Activated naive CD8-positive, alpha-beta T cell treated with anti-CD3 and anti-CD28 coated beads, Interleukin-2, amount 50 U/mL, for 16 hours (primary cell): ENCODE measurements at places on chromosomes 11 and 22.

GRCh38 chr22:22870577-22871404 is 16.8 kb upstream of the IGLL5 start:
- DNase-seq = no peak

- DNase-seq = no peak
These were observed 1236.4 kb downstream of the FAM181B start for GRCh38 chr11:81497202-81497804.

- no peak for DNase-seq
These were observed 745.1 kb downstream of the DLG2 start for GRCh38 chr11:84882056-84882455.

DNA sequence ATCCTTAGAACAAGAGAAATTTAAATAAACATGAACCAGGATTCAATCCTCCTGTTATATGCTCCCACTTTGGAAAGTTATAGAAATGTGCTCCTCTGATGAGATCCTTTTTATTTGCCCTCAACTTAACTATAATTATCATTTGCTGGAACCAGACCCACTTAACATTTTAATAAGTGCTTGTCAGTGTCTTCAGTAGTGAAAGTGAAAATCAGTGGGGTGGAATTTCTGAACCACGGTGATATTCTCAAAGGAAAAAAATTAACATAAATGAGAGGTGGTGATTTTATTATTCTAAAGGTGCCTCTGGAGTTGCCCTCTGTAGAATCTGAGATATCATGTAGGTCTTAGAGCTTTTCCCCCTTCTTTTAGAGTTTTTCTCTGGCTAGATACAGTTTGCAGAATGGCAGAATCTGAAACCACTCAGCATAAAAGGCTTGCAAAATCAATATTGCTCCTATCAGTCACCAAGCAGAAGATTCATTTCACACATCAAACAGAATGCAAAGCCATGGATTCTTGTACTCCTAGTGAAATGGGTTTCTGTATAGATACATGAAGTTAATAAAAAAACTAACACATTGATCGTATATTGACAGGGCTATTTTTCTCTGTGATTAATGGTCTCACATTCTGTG is 213.2 kb downstream of the LUZP2 start:
- DNase-seq = no peak

GRCh38 chr11:10440401-10440800 is 14.7 kb upstream of the AMPD3 start:
- no peak for DNase-seq

GRCh38 chr22:37843741-37844089 is 419 bp downstream of the ANKRD54 start:
- DNase-seq = no peak

DNA sequence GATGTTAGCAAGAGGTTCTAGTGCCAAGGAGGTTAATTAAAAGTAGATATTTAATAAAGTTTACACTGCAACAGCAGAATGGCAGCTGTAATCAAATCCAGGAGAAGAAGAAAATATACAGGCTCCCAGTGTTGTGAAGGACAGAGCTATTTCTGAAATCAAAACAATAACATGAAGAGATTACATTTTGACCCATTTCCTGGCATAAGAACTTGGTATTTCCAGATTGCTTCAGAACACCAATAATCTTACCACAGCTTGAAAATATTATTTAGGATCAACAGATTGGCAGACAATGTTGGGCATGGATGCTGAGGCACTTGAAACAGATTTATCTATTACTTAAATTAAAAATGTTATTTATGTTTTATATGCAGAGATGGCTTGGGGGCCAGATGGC is 692.5 kb downstream of the KCNA4 start:
- DNase-seq = no peak

GRCh38 chr11:26806219-26806618 is 84.4 kb upstream of the SLC5A12 start:
- no peak for DNase-seq

- DNase-seq = no peak
These were observed 109.9 kb upstream of the CLMP start for GRCh38 chr11:123304828-123305466.

GRCh38 chr11:8039530-8040260 is 41.3 kb upstream of the TUB start:
- no peak for DNase-seq

- no peak for DNase-seq
These were observed 34.6 kb downstream of the OSBPL5 start for GRCh38 chr11:3130269-3131071.

DNA sequence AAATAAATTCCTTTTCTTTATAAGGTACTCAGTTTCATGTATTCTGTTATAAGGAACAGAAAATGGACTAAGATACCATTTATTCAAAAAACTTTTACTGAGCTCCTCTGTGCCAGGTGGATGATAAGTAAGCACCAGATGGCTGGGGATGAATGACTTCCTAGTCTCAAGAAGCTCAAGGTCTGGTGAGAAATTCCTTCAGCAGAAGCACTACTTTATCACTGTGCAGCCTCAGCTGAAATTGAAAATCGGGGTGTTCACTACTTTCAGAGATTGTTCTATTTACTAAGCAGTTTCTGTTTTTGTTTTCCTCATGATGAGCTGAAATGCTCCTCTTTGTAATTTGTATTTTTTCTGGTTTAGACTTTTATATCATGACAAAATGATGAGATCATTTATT is 7.8 kb downstream of the LDHAL6A start:
- DNase-seq = no peak

GRCh38 chr22:23803001-23803819 is 16.4 kb downstream of the SMARCB1 start:
- DNase-seq = no peak

GRCh38 chr11:3108183-3108721 is 51.0 kb upstream of the CARS1 start:
- no peak for DNase-seq

- no peak for DNase-seq
These were observed 83.2 kb upstream of the POU2AF2 start for GRCh38 chr11:111162305-111162704.

DNA sequence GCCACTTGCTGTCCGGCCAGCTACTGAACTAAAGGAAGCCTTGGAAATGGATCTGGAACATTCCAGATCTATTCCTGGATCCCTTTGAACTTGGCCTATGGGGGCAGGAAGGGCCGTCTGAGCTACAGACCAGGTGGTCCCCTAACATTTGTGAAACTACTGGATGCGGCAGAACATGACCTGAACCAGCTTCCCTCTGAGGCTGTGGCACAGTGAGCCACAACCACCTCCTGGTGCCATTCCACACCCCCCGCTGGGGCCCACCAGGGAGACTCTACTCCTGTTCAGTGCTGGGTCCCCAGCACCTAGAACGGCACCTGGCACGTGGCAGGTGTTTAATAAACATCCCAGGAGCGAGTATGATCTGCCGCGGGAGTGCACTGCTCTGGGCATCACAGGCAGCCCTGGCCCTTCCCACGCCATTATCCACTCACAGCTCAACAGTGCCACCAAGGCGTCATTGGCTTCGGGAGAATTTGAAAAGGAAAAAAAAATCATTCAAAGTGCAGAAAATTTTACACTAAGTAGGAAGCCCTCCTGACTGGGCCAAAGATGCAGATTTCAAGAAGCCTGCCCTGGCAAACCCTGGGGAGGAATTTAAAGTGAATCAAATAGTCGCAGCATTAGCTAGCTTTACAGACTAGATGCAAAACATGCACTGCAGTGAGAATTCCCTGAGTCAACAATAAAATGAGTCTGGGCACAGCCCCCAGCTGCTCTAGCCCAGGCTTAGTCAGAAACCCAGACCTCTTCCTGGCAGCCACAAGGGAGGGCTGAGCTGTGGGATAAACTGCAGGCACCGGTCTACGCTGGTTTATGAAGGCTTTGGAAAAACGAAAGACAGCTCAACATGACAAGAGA is 14.3 kb upstream of the EFCAB6 start:
- no peak for DNase-seq

DNA sequence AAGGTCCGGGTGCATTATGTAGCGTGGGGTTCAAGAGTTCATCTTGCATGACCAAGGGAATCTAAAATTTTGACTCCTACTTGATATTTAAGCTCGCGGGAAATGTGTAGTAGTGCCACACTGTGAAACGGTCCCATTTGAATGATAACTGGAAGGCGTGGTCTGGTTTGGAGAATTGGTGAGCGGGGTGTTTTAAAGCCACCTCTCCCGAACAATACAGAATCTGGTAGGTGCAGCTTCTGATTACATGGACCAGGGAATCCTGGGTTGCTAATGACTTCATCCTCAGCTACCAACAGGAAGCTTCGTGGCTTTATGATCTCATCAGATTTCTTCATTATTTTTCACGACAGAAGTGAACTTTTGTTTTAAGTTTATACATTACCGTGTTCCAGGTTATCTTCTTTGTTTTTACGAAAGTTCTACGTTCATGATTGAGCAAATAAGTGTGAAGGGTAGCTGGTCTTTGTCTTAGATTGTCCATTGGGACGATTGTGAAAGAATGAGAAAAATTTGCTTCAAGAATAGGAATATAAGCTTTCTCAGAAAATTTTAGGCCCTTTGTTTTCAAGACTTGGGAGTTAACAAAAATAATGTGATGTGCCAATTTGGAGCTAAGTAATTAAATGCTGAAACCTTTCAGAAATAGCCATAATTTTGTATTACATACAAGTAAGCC is 1.7 kb downstream of the QSER1 start:
- no peak for DNase-seq

DNA sequence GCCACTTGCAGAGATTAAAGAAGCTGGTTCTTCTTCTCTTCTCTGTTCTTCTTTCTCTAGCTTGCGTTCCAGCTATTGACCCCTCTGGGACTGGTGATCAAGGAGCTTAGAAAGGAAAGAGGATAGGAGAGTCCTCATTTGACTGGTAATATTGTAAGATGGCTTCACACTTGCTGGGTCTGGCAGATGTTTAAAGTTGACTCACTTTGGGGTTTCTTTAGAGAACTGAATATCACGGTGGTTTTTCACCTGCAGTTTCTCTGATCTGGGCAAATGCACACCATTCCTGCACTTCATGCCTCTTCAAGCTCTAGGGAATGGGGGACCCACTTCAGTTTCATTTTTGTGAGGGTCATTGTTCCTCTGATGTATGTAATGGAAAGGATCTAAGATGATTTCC is 41.8 kb upstream of the DEUP1 start:
- DNase-seq = no peak

DNA sequence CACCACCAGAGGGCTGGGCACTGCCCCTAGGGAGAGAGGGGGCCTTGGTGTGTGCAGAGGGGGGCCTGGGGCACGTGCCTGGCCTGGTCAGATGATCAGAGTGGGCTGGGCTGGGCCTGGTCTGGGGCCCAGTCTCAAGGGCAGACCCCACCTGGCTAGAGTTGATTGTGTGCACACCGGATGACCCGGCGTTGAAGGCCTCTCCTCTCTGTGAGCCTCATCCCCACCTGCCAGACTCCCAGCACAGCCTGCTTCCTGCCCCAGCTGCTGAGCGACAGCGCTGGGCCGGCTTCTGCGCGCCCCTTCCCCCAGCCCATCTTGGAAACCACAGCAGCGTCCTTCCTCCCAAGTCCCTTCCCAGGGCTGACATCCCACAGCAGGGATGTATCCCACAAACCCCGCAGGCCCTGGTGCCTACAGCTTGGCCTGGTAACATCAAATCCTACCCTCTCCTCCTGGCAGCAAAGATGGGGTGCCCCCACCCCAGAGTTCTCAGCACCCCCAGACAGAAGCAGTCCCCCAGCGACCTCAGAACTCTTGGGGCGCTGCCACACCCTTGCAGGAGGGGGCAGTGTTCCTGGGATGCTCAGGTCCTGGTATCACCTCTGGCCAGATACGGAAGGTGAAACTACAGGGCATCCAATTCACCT is 11.0 kb upstream of the TSSC4 start:
- DNase-seq = no peak

DNA sequence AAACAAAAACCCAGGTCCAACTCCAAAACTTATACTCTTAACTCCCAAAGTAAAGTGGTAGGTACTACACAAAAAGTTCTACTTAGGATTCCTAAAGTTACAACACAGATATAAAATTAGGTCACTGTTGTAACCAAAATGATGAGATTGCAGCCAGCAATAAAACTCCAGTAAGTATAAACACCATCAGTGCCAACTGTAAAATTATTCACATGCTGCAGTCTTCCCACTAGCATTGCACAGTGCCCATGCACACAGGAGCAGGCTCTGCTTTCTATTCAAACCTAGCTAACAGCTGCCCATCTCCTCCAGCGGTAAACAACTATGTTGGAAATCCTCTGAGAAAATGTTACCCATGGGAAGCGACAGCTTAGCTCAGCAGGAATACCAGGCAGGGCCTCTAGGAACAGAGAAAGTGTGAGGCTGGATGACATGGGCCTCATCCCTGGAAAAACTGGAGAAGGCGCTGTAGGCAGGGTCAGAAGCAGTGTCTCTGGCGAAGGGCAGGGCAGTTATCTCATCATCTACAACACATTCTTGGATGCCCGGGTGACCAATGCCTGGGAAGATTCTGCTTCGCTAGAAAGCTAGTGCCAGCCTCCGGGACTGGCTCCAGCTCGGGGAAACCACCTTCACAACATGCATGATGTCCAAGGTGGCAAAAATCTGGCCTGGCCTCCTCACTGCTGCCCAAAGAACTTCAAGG is 9.1 kb downstream of the CPT1A start:
- no peak for DNase-seq

DNA sequence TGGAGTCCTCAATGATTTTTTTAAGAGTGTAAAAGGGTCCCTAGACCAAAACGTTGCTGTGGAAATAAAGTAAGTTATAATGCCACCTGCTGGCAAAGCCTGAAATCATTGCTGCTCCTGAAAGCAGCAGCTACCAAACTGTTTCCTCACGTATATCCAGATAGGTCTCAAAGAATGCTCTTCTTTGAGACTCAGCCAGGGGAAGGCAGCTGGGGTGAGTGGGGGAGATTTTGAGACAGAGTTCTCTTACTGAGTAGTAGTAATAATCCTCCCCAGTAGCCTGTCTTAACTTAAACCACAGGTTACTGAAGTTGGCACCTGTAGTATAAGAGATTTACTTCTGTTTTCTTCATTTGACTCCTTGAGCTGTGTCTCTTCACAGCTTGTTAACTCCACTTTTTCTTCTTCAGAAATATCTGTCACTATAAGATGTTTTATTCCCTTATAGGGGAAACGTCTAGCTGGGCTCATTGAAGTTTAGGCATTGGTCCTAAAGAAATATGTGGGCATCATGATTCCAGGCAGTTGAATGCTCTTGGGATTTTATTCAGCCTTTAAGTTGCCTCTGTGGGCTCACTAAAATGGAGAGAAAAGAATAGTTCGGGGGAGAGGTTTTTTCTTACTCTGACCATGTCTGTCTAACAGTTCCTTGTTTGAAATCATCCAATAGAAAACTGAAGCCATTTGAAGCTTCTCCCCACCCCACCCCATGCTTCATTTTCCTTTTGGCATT is 77.9 kb downstream of the BTBD10 start:
- DNase-seq = no peak

DNA sequence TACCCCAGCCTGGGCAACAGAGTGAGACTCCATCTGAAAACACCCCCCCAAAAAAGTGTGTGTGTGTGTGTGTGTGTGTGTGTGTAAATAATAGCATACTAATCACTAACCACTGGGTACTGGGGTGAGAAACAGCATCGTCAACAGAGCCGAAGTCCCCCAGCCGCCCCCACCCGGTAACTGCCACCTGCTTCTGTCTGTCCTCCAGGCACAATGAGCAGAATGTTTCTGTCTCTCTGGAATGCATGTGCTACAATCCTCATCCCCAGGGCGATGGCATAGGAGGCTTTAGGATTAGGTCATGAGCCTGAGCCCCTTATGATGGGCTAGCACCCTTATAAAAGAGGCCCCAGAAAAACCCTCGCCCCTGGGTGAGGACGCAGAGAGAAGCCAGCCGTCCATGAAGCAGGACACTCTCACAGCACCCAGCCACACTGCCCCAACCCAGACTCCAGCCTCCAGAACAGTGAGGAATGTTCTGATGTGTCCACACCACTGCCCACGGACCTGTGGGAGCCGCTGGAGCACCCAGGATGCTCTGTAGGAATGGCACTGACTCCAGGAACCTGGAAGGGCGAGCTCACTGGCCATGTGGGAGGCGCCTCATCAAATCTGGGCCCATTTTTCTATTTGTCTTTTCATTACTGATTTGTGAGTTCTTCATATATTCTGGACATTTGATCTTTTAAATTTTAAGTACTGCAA is 9.9 kb downstream of the TTLL8 start:
- no peak for DNase-seq
